ENCODE measurements at places on chromosomes 16 and 17.

DNA sequence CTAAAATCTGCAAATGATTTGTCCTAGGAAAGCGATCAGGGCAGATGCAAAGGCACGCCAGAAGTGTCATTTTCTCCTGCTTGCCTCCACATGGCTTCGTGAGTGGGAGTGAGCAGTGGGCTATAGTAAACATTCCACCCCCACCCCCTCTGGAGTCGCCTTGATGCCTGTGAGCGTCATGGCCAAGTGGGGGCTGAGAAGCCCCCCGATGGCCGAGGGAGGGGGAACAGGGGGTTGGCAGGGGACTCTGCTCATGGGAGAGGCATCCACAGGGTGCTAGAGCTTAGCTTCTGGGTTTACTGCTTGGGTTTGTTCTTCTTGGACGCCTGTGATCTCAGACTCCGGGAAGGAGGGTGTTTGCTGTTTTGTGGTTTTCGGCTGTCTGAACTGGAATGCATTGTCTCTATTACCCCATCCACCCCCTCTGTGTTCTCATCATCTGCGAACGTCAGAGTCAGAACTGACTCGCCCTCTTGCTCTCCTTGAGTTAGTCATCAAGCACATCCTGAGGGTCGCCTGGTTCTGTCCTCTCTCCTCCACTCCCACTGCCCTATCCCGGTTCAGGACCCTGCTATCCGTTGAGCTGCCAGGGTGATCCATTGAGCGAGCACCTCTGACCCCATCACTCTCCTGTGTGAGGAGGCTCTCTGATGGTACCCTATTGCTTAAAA is 15.4 kb downstream of the TNS4 start:
- peak; percentile 99 for DNase-seq

- DNase-seq, result no peak
Measured at GRCh38 chr17:63451150-63451549, 5.0 kb upstream of the CYB561 start.

- DNase-seq, result peak; percentile 20
Measured at GRCh38 chr16:70493802-70494201, 29.6 kb downstream of the COG4 start.

- peak; percentile 72 for DNase-seq
Measured at GRCh38 chr16:55542459-55543082, 23.9 kb upstream of the CAPNS2 start.

GRCh38 chr16:30010844-30011713 is at the start of gene DOC2A:
DOC2A (minus strand) TSS chr16:30011027; CDS start chr16:30010222, 805 bp downstream.
- no peak for DNase-seq

- DNase-seq, result no peak
Measured at GRCh38 chr16:80759419-80760162, 44.8 kb downstream of the CDYL2 start.

DNA sequence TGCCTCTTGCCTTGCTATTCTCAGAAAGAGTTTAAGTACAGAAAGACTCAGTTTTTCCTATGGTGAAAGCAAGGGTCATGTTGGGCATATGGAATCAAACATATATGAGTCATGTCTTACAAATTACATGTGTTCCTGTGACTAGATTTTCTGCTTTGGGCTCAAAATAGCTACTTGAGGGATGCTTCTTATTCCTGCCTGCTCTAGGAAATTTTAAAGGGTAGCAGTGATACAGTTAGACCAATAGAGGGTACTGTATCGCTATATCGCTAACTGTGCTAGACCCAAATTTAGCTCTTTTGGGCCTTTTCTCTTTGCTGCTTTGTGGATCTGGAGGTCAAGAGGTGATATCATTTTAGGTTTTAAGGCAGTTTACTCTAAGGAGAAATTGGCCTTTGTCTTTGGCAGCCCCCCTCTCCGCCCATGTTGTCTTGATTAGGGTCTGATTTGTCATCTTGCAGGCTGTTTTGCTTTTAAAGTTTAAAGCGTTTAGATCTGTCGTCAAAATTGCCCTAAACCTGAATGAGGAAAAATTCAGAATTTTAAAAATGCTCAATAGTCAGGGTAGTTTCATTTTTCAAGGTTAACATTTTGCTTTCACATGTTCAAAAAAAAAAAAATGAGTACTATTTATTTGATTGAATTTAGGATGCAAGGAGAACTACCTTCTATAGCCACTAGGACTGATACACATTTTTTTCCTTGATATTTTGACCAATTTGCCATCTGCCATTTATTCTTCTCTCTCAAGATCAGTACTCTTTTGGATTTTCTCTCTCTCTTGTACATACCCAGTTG is 8.8 kb downstream of the NFATC3 start:
- peak; percentile 50 for DNase-seq

DNA sequence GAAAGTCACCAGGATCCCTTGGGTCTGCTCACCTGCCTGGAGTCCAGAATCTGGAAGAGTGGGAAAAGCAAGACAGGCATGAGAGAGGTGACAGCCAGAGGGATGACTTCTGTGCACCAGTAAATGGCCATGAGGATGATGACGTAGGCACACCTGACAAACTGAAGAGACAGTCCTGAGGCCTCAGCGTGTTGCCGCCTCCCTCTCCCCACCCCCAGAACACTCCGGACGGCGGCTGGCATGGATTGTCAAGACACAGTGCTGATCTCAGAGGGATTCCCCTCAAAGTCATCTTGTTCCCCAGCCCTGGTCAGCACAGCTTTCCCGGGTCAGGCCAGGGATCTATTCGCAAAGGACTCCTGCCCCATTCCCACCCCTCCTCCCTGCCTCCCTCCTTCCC is 6.2 kb downstream of the SLC13A5 start:
- DNase-seq, result no peak

DNA sequence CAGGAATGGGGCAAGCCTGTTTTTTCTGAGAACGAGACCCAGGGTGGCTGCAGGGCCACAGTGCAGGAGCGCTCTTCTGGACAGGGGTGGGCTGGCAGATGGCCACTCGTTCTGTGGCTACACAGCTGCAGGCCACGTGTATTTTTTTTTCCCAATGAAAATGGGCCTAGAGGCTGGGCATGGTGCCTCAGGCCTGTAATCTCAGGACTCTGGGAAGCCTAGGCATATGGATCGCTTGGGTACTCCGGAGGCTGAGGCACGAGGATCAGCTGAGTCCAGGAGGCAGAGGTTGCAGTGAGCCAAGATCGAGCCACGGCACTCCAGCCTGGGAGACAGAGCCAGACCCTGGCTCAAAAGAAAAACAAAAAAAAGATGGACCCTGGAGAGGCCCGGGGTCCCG is 6.8 kb downstream of the UNKL start:
- DNase-seq, result no peak

- DNase-seq, result no peak
Measured at GRCh38 chr17:46820592-46821450, 2.3 kb upstream of the WNT3 start.

GRCh38 chr17:36931697-36932382 is 5.4 kb upstream of the LHX1 start:
- no peak for DNase-seq

DNA sequence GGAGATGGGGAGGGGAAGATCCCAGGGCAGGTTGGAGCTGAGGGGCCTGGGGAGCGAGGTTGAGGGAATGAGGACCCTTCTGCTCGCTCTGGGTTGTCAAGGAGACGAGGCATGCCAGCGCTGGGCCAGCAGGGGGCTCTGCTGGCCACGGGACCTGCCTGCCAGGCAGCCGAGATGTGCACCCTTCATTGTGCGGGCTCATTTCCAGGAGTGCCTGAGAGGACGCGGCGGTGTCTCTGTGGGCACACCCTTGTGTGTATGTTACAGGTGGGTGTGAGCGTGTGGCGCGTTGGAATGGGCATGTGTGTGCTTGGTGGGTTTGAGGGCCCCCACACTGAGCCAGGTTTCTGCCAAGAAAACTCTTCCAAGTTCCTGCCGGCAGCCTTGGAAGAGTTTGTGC is 15.9 kb downstream of the ARHGAP23 start:
- peak; percentile 71 for DNase-seq

DNA sequence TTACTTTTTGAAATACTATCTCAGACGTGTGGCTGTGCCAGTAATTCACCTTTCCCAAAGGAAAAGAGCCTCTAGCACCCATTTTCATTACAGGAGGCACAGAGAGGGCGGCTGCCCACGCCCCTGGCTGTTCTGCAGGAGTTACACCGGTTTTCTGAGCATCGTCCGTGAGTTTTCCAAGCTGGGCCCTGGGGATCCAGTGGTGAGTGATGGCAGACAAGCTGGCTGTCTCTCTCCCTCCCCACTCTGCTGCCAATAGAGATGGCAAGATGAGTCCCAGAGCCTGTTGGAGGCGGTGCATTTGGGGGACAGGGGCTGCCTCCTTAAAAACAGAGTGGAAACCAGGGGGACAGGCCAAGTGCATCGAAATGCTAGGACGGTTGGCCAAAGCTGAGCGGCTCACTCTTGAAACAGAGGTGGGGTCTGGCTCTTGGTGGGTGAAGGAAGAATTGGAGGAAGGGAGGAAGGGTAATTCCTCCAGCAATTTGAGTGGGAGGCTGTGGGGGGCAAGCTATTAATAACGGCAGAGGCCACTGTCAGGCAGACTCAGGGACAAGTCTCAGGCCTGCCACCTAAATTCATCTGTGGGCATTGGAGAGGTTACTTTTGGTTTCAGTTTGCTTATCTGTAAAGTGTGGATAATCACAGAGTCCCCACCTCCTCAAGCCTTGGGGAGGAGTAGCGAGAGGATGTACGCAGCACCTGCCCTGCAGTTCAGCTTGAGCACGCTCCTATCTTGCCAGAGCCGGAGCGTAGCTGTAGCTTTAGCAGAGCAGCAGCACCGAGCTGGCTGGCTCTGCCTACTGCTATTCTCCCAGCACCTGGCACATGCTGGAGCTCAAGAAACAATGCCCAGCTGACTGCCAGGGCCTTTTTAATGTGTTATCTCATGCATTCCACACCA is 7.5 kb upstream of the NOS2 start:
- DNase-seq, result peak; percentile 13

DNA sequence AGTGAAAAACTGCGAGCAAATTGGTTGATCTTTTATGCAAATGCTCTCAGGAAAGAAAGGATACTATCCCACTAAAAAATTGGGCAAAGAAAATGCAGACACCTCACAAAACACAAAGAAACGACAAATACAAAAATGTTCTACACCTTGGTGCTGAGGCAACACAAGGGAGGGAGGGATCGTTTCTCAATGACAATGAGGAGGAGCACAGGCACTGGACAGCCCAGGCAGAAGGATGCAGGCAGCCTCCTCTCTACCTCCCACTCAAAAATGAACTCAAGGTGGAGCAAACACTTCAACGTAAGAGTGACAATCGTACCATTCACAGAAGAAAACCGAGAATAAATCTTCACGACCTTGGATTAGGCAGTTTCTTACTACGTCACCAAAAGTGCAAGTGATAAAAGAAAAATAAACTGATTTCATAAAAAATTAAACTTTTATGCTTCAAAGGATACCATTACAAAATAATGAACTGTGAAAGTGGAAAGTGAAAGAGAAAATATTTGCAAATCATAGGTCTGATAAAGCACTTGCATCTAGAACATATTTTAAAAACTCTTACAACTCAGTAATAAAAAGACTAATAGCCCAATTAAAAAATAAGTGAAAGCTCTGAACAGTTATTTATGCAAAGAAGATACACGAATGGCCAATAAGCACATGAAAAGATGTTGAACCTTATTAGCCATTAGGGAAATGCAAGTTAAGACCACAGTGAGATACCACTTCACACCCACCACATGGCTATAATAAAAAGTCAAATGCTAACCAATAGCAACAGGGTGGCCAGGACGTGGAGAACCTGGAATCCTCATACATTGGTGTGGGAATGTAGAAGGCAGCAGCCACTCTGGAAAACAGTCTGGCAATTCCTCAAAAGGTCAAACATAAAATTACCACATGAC is 80.8 kb upstream of the TRAP1 start:
- DNase-seq, result no peak

GRCh38 chr17:19546289-19547065 is 12.8 kb downstream of the SLC47A1 start:
- DNase-seq, result no peak

DNA sequence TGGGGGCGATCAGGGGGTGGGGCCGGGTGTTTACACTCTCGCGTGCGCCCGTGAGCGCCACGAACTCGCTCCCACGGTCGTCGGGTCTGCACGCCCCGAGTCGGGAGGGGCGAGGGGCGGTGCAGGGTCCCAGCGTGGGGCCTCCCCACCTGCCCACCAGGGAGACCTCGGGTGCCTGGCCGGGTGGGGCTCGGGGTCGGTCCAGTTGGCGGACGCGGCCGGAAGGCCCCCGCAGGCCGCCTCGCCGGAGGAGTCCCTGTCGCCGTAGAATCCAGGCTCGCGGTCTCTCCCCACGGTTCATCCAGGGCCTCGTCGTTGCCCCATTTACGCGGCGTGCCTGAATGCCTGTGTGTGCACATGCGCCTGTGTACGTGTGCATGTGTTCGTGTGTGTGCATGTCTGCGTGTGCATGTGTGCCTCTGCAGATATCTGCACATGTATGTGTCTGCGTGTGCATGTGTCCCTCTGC is 510 bp upstream of the RAB40B start:
- DNase-seq, result no peak

- peak; percentile 96 for DNase-seq
Measured at GRCh38 chr16:84643180-84643583, 5.1 kb upstream of the KLHL36 start.

DNA sequence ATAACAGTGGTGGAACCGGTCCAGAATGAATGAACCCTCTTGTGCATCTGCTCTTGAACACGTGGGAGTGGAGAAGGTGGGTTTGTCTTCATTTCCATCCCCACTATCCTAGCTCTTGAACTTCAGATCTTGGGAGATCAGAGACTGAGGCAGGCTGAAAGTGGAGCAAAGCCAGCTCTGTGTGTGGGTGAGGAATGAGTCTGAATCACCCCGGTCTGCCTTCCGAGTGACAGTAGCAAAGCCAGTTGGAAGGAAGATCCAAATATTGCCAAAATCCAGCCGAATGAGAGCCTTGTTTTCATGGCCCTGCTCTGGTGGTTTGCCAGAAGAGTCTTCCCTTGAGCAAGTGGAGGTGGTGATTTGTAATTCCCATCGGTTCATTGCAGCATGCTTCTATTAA is 29.0 kb upstream of the ASIC2 start:
- no peak for DNase-seq

- DNase-seq, result no peak
Measured at GRCh38 chr17:45369421-45369820, 52.6 kb upstream of the MAP3K14 start.

DNA sequence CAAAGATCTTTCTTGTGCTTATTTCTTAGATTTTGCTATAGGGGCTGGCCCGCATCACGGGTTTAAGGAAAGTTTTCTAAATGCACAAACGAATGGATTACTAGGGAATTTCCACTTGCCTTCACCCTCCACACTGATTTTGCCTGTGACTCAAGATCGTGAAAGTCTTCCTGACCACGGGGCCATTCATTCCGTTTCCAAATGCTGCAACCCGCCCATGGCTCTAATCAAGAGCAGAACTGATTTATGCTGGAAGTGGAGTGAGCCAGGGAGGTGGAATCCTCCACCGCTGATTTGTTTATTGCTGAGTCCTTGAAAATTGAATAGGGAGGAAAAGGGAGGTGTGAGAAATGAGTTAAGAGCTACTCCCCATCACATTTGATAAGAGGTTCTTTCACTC is 52.4 kb downstream of the CA10 start:
- DNase-seq, result no peak
